ENCODE measurements at places on chromosomes 1 and 21. TPM values are rescaled to one million over a fixed set of nuclear protein-coding genes. Genes with fewer than 3 reads are reported as not detected.

Gene GUCA2A
- not detected for total RNA-seq

Gene TRIM58
- total RNA-seq = not detected

Gene IFNAR1
- 16.2 TPM for total RNA-seq

Gene CIART
- total RNA-seq = 2.0 TPM

Gene BMP8A
- total RNA-seq = 1.7 TPM

Gene F11R
- total RNA-seq = 3.2 TPM

Gene PRAMEF26
- not detected for total RNA-seq

Gene RAP1GAP
- total RNA-seq = not detected

Gene RNF186
- not detected for total RNA-seq

Gene FCRL2
- not detected for total RNA-seq

Gene ASCL5
- not detected for total RNA-seq

Gene HAPLN2
- total RNA-seq = not detected

Gene WNT4
- total RNA-seq = 6.7 TPM

Gene HTR6
- 0.10 TPM for total RNA-seq

Gene FCRL5
- total RNA-seq = not detected

Gene ZFP69B
- 3.3 TPM for total RNA-seq

Gene GNG4
- not detected for total RNA-seq

Gene ANKRD45
- total RNA-seq = 0.13 TPM

Gene MARK1
- 0.08 TPM for total RNA-seq

Gene KRTAP10-9
- not detected for total RNA-seq

Gene ERICH3
- total RNA-seq = not detected

Gene COA7
- 8.4 TPM for total RNA-seq

Gene GSTM1
- total RNA-seq = 0.83 TPM

Gene MMP23B
- 1.6 TPM for total RNA-seq

Gene SLC50A1
- 13.4 TPM for total RNA-seq

Gene MAP10
- total RNA-seq = 2.2 TPM

Gene F3
- total RNA-seq = 5.0 TPM

Gene RGS4
- total RNA-seq = 21.0 TPM

Gene PTPN22
- 2.0 TPM for total RNA-seq

Gene SMIM1
- not detected for total RNA-seq

Gene SH3BP5L
- 26.5 TPM for total RNA-seq

Gene SLAMF6
- not detected for total RNA-seq

Gene ELAPOR1
- total RNA-seq = 0.21 TPM

Gene DIO1
- total RNA-seq = not detected

Data from myocyte (in vitro differentiated cells).